ENCODE measurements at places on chromosomes 2 and 18.

- no peak for DNase-seq
Observed at GRCh38 chr2:36337354-36337753, 18.2 kb upstream of the CRIM1 start.

GRCh38 chr2:104432991-104433390 is 420.9 kb upstream of the POU3F3 start:
- no peak for DNase-seq

- DNase-seq, result no peak
Observed at GRCh38 chr2:206920310-206920709, 19.0 kb upstream of the CPO start.

- DNase-seq, result no peak
Observed at GRCh38 chr2:83068714-83069113, 1390.4 kb downstream of the SUCLG1 start.

DNA sequence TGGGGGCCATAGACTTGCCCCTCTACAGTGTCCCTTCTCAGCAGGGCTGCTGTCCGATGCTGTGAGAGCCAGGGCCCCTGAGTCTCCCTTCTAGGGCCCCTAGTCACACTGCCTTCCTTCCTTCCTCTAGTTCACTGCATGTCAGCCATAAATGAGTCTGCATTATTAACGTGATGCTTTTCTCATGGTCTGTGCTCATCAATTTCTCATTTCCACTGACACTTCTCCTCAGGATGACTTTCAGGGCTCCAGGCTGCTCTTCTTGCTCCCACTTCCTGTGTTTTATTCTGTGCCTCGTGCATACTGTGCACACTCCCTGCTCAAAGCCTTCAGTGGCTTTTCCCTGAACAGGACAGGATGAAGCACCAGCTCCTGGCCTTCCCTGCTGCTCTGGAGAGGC is 146.5 kb downstream of the FAM210A start:
- no peak for DNase-seq

- DNase-seq, result no peak
Observed at GRCh38 chr2:148461876-148462275, 182.7 kb upstream of the EPC2 start.

- DNase-seq, result no peak
Observed at GRCh38 chr2:128754246-128754724, 435.6 kb upstream of the HS6ST1 start.

DNA sequence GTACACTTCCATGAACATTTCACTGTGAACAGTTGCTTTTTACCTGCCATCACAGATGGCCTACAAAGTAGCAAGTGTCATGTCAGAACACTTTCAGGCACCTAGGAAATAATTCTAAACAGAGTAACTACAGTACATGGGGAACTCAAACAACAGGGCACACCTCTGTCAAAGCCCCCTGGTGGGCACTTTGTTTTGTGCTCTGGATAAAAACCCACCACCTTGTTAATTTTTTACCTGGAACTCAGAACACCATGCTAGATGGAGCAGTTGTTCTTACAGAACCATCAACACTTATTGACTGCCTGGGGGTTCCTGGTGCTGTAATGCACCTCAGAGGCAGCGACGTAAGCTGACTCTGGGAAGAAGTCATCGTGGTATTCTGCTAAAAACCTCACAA is 2.3 kb downstream of the MSL3B start:
- no peak for DNase-seq

DNA sequence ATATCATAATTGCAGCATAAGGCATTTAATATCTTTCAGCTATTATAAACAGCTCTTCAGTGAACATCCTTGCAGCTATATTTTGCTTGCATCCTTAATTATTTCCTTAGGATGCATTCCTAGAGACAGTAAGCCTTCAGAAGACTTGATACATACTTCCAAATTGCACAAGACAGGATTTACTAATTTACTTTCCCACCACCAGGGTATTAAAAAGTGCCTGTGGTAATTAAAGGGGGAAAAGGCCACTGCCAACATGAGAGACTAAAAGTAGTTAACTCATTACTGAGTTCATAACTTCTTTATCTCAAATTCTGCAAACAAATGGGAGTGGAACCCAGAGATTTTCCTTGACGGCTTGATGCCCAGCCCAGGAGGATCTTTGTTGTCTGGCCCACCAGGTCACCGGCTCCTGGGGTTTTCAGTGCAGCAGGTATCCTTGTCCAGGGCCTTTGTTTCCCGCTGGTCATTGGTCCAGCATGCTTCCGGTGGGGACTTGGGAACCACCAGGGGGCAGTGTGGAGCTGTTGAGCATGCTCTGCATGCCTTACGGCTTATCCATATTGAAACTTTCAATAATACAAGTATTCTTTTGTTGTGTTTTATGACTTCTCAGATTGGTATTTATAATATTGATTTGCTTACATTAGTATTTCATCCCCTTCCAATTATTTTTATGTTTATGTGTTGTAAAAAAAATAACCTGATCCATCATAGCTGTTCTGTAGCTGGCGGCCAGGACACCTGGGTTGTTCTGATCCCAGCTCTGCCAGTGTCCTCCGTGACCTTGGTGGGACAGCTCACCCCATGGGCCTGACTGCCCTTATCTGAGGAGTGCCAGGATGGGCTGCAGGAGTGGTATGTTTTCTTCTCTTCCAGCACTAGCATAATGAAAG is 61.4 kb downstream of the TGOLN2 start:
- DNase-seq, result no peak

- peak; percentile 21 for DNase-seq
Observed at GRCh38 chr2:24489465-24490180, 1.4 kb upstream of the NCOA1 start.

DNA sequence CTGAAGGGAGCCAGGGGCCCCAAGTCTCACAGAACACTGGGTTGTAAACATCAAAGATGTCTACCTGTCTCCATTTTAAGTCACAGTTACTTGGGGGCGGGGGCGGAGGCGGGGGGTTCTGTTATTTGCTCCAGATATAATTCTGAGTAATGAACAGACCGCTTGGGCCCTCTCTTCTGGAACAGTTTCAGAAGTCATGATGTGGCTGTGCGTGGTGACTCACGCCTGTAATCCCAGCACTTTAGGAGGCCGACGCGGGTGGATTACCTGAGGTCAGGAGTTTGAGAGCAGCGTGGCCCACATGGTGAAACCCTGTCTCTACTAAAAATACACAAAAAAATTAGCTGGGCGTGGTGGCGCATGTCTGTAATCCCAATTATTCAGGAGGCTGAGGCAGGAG is 157.9 kb upstream of the APCDD1 start:
- no peak for DNase-seq

DNA sequence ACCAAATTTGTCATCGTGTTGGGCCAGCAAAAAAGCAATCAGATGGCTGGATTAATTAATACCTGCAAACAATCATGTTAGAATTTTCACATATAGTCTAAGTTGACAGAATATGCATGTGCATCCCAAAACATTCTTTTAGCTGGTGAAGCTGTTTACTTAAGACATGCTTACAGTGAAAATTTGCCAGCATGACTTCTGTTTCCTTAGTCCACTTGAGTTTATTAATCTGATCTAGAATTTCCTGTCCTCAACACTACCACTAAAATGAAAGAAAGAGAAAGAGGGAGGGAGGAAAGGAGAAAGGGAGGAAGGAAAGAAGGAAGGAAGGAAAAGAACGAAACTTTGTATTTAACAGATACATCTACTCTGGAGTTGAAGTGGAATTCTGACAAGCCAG is 2109.9 kb upstream of the PIK3C3 start:
- DNase-seq, result no peak

- DNase-seq, result no peak
Observed at GRCh38 chr2:25333981-25334380, 7.7 kb downstream of the DNMT3A start.

DNA sequence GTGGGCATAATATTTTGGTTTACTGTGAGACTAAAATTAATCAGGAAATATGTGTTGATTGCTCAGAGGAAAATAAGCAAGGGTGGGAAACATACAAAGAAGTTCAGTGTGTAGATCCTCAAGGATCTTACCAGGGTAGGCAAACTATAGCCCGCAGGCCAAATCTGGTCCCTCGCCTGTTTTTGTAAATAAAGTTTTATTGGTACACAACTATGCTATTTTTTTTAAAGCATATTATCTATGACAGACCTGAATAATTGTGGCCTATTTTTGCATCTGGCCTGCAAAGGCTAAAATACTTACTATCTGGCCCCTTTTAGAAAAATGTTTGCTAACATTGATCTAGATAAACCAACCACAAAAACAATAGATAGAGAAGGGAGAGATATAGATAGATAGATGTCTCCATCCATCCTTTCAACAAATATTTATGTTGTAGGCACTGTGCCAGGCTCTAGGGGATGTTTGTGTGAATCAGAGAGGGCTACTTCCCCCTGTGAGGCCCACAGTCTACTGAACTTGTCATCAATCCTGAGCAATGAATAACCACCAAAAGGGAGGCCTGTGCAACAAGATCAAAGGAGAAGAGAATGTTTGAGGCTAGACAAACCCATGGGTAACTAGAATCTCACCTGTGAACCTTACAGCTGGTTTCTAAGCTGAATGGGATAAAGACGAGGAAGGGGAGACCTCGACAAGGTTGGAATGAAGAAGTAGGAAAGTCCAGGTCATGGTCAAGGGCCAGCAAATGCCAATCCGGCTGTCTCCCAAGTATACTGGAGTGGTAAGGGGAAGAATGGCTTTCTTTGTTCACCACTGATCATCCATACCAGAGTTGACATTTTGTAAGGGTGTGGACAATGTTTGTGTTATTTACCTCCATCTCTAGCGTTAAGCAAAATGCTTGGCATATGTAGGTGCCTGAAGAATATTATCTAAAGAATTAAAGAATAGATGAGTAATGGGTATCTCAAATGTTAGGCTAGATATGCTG is 23.6 kb downstream of the ALPK2 start:
- DNase-seq, result no peak

DNA sequence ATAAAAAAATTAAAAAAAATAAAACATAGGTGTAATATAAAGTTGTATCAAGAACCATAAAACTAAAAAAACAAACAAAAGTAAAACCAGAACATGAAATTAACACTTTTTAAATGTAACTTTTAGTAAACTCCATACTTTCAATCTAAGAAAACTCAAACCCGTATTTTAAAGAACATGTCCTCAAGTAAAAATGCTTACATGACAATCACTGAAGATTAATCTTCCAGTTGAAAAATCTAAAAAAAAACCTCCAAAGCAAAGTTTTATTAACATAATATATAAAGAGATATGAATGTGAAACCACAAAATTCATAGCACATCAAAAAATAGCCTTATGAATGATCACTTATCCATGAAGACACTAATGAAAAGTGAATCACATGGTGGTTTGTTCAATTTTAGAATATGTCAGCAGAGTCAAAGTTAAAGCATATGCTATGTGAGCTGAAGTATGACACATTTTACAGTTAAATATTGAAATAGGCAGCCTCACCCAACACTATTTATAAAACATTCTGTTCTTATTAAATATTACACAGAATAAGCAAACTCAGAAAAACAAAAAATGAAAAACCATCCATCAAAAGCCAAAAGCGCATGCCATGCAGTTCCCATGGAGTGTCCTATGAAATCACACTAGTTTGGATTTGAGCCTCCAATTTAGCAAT is 23.1 kb upstream of the CHAC2 start:
- no peak for DNase-seq

- DNase-seq, result no peak
Observed at GRCh38 chr2:216059233-216059834, 22.3 kb downstream of the PECR start.

- no peak for DNase-seq
Observed at GRCh38 chr18:8299054-8299980, 309.9 kb upstream of the RAB12 start.

- DNase-seq, result peak; percentile 31
Observed at GRCh38 chr2:12465631-12466135, 251.1 kb upstream of the TRIB2 start.

- peak; percentile 46 for DNase-seq
Observed at GRCh38 chr2:43391201-43391877, 164.9 kb upstream of the ZFP36L2 start.

- DNase-seq, result no peak
Observed at GRCh38 chr18:72543357-72544055, 636 bp downstream of the CBLN2 start.

DNA sequence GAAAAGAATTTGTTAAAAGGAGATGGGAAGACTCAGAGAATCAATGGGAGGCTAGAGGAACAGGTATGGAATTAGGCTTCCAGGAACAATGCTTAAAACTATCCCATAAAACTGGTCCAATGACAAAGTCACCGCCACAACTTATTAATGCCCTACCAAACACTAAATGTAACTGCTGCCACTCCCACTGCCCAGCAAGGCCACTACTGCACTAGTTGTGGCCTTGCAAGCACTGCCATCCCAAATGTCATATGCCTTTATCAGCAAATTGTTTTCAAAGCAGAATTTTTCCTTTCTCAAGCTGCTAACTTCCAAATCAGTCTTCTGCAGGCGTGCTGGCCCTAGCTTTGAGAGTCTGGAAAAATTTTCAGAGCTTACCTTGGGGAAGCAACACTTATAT is 14.5 kb upstream of the C2orf69 start:
- DNase-seq, result no peak

DNA sequence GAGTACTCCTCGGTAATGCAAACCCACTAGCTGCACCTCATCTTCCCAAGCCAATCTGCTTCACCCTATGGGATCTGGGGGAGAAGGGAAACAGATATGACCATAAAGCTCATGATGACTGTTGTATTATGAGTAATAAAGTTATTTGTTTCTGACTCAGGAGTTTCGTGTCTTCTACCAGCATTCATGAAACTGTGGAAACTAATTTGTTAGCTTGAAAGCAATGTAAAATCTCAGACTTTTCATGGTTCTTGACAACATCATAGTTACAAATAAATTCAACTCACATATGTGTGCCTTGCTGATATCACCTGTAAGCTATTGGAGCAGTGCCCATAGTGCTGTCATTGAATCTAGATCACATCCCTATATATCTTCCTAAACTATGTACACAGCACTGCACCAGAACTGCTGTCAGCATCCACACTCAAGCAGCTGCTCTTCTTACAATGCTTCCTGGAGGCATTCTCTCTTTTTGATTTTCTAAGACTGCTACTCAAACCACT is 135.6 kb upstream of the KYNU start:
- no peak for DNase-seq

- DNase-seq, result no peak
Observed at GRCh38 chr2:170322140-170322766, 144.3 kb downstream of the MYO3B start.

GRCh38 chr2:61688369-61689334 is 150.5 kb upstream of the XPO1 start:
- DNase-seq, result no peak

GRCh38 chr2:237134321-237135230 is 48.9 kb downstream of the COPS8 start:
- peak; percentile 74 for DNase-seq

DNA sequence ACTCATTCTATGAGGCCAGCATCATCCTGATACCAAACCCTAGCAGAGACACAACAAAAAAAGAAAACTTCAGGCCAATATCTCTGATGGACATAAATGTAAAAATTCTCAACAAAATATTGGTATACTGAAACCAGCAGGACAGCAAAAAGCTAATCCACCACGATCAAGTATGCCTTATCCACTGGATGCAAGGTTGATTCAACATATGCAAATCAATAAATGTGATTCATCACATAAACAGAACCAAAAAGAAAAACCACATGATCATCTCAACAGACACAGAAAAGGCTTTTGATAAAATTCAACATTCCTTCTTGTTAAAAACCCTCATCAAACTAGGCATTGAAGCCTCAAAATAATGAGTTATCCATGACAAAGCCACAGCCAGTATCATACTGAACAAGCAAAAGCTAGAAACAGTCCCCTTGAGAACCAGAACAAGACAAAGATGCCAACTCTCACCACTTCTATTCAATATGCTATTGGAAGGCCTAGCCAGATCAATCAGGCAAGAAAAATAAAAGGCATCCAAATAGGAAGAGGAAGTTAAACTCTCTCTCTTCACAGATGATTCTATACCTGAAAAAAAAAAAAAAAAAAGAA is 45.3 kb downstream of the RTTN start:
- no peak for DNase-seq

- no peak for DNase-seq
Observed at GRCh38 chr2:55157474-55157884, 74.6 kb downstream of the CLHC1 start.
